ENCODE measurements at places on chromosomes 2 and 18.

- no peaks in the 10 kb centered on the region for H3K4me1 ChIP-seq
- no peaks in the 10 kb centered on the region for H3K27me3 ChIP-seq
- DNase-seq: no peak
- no peak overlapping the region for H3K27ac ChIP-seq
- H3K4me3 ChIP-seq: no peak overlapping the region
Observed at GRCh38 chr2:168538534-168538933, 82.5 kb downstream of the CERS6 start.

- no peaks in the 10 kb centered on the region for H3K4me1 ChIP-seq
- H3K27me3 ChIP-seq: no peaks in the 10 kb centered on the region
- H3K4me3 ChIP-seq: no peak within 1 kb of the TSS
- H3K27ac ChIP-seq: no peak within 1 kb of the TSS
- no peak for DNase-seq
Observed at GRCh38 chr2:95274291-95275150, at the start of gene PROM2. Gene PROM2 (plus strand): TSS chr2:95274449. CDS start chr2:95274586, 137 bp downstream.

GRCh38 chr2:176879426-176879995 is 333.1 kb upstream of the HNRNPA3 start:
- H3K36me3 ChIP-seq: no peaks in the 10 kb centered on the region
- no peaks in the 10 kb centered on the region for H3K4me1 ChIP-seq
- no peak for DNase-seq
- no peak overlapping the region for H3K27ac ChIP-seq
- H3K4me3 ChIP-seq: no peak overlapping the region

GRCh38 chr2:14285812-14286211 is 346.7 kb upstream of the LRATD1 start:
- H3K27me3 ChIP-seq: no peaks in the 10 kb centered on the region
- DNase-seq: no peak
- no peaks in the 10 kb centered on the region for H3K36me3 ChIP-seq

- no peak overlapping the region for H3K27ac ChIP-seq
- H3K4me1 ChIP-seq: no peaks in the 10 kb centered on the region
- H3K4me3 ChIP-seq: no peak overlapping the region
- H3K36me3 ChIP-seq: no peaks in the 10 kb centered on the region
- no peaks in the 10 kb centered on the region for H3K27me3 ChIP-seq
Observed at GRCh38 chr2:2580341-2580740, 249.3 kb upstream of the MYT1L start.

- no peak for DNase-seq
- H3K4me1 ChIP-seq: peaks cover 20% of the 10 kb centered on the region
- H3K27me3 ChIP-seq: no peaks in the 10 kb centered on the region
- peaks cover 20% of the 10 kb centered on the region for H3K36me3 ChIP-seq
- no peak overlapping the region for H3K27ac ChIP-seq
- no peak overlapping the region for H3K4me3 ChIP-seq
Observed at GRCh38 chr2:96842600-96842999, 1.2 kb downstream of the ANKRD23 start.

GRCh38 chr2:222264791-222265320 is 33.9 kb downstream of the PAX3 start:
- H3K27me3 ChIP-seq: peaks cover 6% of the 10 kb centered on the region
- H3K36me3 ChIP-seq: no peaks in the 10 kb centered on the region
- no peak overlapping the region for H3K4me3 ChIP-seq
- H3K27ac ChIP-seq: no peak overlapping the region
- no peak for DNase-seq

GRCh38 chr2:69226903-69227302 is 160.1 kb downstream of the GFPT1 start:
- no peaks in the 10 kb centered on the region for H3K4me1 ChIP-seq
- no peaks in the 10 kb centered on the region for H3K36me3 ChIP-seq
- no peaks in the 10 kb centered on the region for H3K27me3 ChIP-seq
- no peak for DNase-seq
- no peak overlapping the region for H3K27ac ChIP-seq

- H3K36me3 ChIP-seq: no peaks in the 10 kb centered on the region
- H3K27ac ChIP-seq: no peak overlapping the region
- H3K4me1 ChIP-seq: no peaks in the 10 kb centered on the region
Observed at GRCh38 chr2:234686088-234686890, 189.4 kb upstream of the ARL4C start.

GRCh38 chr2:179849719-179850118 is 11.7 kb downstream of the ZNF385B start:
- H3K4me3 ChIP-seq: no peak overlapping the region
- H3K4me1 ChIP-seq: no peaks in the 10 kb centered on the region
- H3K27me3 ChIP-seq: no peaks in the 10 kb centered on the region
- no peak overlapping the region for H3K27ac ChIP-seq

- H3K27ac ChIP-seq: peak overlapping the region; percentile 98
- H3K4me3 ChIP-seq: no peak overlapping the region
- no peaks in the 10 kb centered on the region for H3K27me3 ChIP-seq
- H3K4me1 ChIP-seq: peaks cover 72% of the 10 kb centered on the region
- DNase-seq: no peak
- peaks cover 10% of the 10 kb centered on the region for H3K36me3 ChIP-seq
Observed at GRCh38 chr2:239324456-239324855, 76.4 kb downstream of the HDAC4 start.

GRCh38 chr18:23710068-23710527 is 20.8 kb downstream of the LAMA3 start:
- peaks cover 10% of the 10 kb centered on the region for H3K4me1 ChIP-seq
- no peak for DNase-seq
- no peaks in the 10 kb centered on the region for H3K36me3 ChIP-seq
- no peak overlapping the region for H3K4me3 ChIP-seq
- H3K27ac ChIP-seq: no peak overlapping the region
- H3K27me3 ChIP-seq: no peaks in the 10 kb centered on the region

DNA sequence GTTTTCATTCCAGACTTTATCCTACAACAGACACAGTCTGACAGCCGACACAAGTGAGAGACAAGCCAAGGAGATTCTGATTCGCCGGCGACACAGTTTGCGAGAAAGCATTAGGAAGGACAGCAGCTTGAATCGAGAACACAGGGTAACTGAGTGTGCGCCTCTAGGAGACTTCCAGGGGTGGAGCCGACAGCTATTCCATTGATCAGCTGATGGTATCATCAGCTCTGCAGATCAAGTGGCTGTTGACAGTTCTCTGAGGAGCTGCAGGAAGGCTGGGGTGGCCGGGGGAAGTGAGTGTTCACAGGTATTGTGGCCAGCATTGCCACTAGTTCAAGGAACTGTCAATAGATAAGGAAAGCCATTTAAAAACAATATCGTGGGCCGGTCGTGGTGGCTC is 57.3 kb upstream of the TMEM182 start:
- H3K4me3 ChIP-seq: no peak overlapping the region
- no peak for DNase-seq
- H3K36me3 ChIP-seq: no peaks in the 10 kb centered on the region
- H3K27me3 ChIP-seq: no peaks in the 10 kb centered on the region
- no peak overlapping the region for H3K27ac ChIP-seq
- no peaks in the 10 kb centered on the region for H3K4me1 ChIP-seq

DNA sequence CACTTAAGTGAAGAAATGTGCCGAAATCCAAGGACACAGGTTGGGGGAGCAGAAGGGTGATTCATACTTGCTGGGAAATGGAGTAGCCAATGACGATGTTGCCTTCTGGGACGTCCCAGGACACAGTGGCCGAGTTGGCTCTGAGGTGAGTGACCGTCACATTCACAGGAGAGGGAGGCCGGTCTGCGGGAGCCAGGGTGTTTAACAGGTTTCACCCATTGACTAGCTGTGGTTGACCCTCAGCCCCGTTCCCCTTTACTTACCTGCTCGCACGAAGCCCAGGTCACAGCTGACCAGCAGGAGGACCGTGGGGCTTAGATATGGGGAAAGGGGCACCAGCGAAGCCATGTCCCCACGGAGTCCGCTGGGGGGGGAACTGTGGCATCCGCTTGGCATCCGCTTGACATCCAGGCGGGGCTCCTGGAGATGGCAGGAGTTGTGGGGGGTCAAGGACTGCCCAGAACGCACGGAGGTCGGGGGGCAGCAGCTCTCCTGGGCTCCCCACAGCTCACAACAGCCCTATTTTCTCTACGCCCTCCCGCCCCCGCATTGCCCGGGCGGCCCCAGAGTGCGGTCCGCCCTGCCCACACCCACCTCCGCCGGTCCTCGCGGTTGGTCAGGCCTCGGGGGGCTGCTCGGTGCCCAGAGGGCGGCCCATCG is 586 bp downstream of the FNDC4 start:
- H3K4me3 ChIP-seq: no peak overlapping the region
- H3K27me3 ChIP-seq: peaks cover 34% of the 10 kb centered on the region
- H3K36me3 ChIP-seq: no peaks in the 10 kb centered on the region
- DNase-seq: no peak
- no peak overlapping the region for H3K27ac ChIP-seq
- peaks cover 6% of the 10 kb centered on the region for H3K4me1 ChIP-seq

- H3K27me3 ChIP-seq: peaks cover 2% of the 10 kb centered on the region
- H3K4me3 ChIP-seq: no peak overlapping the region
- H3K4me1 ChIP-seq: no peaks in the 10 kb centered on the region
- H3K36me3 ChIP-seq: no peaks in the 10 kb centered on the region
- DNase-seq: no peak
Observed at GRCh38 chr2:240922982-240923537, 16.9 kb downstream of the CROCC2 start.

DNA sequence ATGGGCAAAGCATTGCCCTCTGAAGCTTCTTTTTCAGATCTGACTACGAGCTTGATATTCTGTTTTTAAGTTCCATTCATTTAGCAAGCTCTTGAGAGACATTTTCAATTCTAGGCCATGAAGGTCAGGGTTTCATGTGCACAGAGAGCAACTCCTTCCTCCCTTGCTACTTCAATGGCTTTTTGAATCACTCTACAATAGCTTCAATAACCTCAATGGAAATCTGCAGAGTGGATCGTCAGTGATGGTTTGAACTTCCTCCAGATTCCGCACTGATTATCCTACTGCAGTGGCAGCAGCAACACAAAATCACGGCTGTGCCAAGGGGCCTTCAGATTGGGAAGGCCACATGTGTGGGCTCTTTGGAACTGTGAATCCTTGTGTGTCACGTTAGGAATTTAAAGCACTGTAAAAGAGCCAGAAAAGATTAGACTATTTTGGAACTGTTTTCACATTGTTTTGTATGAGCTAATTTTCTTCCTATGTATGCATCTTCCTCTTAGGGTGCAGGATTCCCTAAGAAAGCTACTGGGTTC is 88.4 kb upstream of the MGAT4A start:
- H3K36me3 ChIP-seq: no peaks in the 10 kb centered on the region
- H3K4me3 ChIP-seq: no peak overlapping the region
- peaks cover 5% of the 10 kb centered on the region for H3K4me1 ChIP-seq
- peaks cover 6% of the 10 kb centered on the region for H3K27me3 ChIP-seq

GRCh38 chr18:26479681-26480079 is 68.7 kb downstream of the KCTD1 start:
- H3K36me3 ChIP-seq: no peaks in the 10 kb centered on the region
- no peak overlapping the region for H3K4me3 ChIP-seq
- no peak for DNase-seq
- no peaks in the 10 kb centered on the region for H3K4me1 ChIP-seq

DNA sequence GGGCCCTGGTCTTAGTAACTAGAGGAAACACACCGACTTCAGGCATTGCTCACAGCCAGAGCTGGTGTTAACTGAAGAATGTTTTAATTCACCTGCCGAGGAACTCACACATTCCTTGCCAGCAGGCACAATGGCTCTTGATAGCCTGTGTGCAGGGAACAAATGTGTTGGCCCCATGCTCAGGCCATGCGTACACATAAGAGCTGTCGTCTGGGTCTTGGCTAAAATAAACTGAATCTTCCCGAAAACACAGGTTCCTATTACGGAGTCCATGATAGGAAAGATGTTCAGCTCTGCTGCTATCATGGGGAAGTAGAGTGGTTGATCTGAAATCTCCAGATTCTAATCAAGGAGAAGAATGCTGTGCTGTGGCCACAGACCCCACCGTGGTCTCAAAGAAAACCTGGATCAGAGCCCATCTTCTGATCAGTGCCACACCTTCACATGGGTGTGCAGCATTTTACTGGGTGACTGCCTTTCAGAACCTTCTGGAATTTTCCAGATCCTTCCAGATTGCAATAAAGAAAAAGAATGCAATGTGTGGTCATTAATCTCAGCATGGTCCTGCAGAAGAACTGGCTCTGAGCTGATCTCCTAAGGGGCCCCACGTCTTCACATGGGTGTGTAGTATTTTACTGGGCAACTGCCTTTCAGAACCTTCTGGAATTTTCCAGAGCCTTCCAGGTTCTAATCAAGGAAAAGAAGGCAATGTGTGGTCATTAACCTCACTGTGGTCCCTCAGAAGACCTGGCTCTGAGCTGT is 17.2 kb downstream of the MBP start:
- peaks cover 8% of the 10 kb centered on the region for H3K4me1 ChIP-seq
- H3K27ac ChIP-seq: peak overlapping the region; percentile 74
- DNase-seq: no peak
- H3K4me3 ChIP-seq: no peak overlapping the region

GRCh38 chr2:17747684-17748452 is 5.7 kb downstream of the SMC6 start:
- no peak overlapping the region for H3K27ac ChIP-seq
- peaks cover 7% of the 10 kb centered on the region for H3K36me3 ChIP-seq
- peaks cover 2% of the 10 kb centered on the region for H3K4me1 ChIP-seq

- no peaks in the 10 kb centered on the region for H3K4me1 ChIP-seq
- no peaks in the 10 kb centered on the region for H3K36me3 ChIP-seq
- no peak for DNase-seq
Observed at GRCh38 chr18:50410894-50411293, 36.0 kb downstream of the SKA1 start.

- no peak for DNase-seq
- H3K27me3 ChIP-seq: no peaks in the 10 kb centered on the region
Observed at GRCh38 chr2:51918113-51918512, 886.2 kb upstream of the NRXN1 start.

DNA sequence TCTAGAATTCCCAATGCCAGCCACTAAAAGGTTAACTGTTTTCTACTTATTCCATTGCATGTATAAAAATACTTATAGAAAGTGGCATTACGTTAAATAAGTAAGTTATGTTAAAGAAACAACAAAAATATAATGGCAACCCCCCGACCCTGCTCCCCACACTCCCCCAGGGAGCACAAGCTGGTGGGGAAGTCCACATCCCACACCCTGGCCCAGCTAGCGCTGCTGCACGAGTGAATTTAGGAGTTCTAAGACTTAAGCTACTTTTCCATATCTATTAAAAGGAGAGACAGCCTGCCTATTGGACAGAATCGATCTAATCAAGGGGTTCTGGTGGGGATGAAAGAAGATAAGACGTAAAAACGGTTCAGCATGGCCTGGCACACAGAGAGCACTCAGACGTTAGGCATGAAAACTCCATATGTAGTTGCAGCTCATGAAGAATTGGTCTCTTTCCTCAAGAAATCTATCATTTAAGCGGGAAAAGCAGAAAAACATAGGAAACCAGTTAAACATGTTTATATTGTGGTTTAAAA is 16.6 kb downstream of the HJURP start:
- H3K4me1 ChIP-seq: no peaks in the 10 kb centered on the region
- H3K27me3 ChIP-seq: no peaks in the 10 kb centered on the region
- no peak for DNase-seq
- H3K27ac ChIP-seq: no peak overlapping the region

DNA sequence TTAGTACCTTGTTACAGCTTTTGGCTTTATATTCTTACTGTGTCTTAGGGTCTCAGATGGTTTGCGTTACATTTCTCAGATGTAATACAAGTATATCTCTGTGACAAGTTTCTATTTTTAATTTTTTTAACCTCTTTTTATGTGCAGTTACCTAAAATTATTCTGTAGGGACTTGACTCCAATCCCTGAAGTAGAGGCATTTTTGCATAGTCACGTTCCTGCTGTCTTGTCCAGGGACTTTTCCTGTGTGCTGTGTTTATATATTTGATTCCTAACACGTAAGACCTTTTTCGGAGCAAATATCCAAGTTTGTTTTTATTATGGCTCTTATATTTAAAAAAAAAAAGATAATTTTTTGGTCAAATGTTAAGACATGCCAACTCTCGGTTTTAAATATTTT is 71.2 kb upstream of the CHMP1B start:
- H3K27ac ChIP-seq: no peak overlapping the region
- no peaks in the 10 kb centered on the region for H3K27me3 ChIP-seq
- no peaks in the 10 kb centered on the region for H3K4me1 ChIP-seq
- DNase-seq: no peak
- H3K4me3 ChIP-seq: no peak overlapping the region

Data from thymus (tissue), 14 donors.